ENCODE measurements at places on chromosomes 3 and 15.

DNA sequence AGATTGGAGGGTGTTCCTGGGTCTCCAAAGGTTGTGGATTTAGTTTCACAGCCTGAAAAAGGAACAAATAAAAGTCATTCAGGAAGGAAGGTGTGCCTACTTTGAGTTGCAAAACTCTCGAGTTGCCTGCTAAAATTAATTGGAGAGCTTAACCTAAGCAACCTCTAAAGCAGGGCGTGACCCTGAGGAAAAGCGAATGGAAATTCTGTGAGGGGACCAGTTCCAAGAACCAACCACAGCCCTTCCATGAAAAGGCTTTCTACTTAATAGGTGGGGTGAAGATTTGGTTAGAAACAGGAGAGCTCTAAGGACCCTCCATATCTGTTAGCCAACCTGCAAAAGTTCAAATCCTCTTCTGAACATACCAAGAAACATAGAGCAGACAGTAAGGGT lies 1.5 kb downstream of the CD80 start:
- no peak for DNase-seq

DNA sequence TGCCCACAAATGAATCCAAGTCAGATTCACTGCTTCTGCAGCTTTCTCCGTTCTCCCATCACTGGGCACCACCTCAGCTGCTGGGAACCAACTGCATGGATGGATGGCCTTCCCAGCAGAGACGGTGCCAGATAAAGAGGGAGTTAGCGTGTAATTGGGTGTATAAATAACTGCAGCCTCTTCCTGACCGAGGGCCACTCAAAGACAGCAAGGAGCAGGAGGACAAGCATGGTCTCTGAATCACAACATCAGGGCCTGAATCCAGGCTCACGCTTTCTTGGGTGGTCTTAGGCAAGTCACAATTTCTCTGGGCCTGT lies 31.7 kb downstream of the TSPAN3 start:
- DNase-seq = no peak

DNA sequence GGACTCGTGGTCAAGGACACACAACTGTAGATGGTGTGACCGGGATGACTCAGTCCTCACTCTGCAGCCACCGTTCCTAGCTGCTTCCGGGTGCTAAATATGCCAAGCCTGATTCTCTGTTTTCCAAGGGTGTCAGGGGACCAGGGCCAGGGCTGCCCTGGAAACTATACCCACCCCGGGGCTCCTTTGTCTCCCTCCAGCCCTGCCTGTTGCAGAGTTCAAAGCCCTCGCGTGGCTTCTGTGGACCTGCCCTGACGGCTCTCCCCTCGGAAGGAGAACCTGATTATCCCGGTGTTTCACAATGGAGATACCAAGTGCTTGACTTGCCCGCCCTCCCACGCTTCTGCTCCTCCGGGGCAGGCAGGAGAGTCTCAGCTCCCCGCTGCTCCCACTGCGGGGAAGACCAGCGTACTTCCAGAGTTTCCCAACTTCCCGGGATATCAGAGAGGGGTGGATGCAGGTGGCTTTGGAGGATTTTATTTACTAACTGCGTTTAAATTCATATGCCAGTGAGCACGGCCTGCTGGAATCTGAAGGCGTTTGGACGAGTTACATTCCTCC lies 125.0 kb downstream of the ASB7 start:
- DNase-seq = no peak

- peak; percentile 68 for DNase-seq
Measured at GRCh38 chr3:127867986-127868385, 45.7 kb upstream of the MGLL start.

DNA sequence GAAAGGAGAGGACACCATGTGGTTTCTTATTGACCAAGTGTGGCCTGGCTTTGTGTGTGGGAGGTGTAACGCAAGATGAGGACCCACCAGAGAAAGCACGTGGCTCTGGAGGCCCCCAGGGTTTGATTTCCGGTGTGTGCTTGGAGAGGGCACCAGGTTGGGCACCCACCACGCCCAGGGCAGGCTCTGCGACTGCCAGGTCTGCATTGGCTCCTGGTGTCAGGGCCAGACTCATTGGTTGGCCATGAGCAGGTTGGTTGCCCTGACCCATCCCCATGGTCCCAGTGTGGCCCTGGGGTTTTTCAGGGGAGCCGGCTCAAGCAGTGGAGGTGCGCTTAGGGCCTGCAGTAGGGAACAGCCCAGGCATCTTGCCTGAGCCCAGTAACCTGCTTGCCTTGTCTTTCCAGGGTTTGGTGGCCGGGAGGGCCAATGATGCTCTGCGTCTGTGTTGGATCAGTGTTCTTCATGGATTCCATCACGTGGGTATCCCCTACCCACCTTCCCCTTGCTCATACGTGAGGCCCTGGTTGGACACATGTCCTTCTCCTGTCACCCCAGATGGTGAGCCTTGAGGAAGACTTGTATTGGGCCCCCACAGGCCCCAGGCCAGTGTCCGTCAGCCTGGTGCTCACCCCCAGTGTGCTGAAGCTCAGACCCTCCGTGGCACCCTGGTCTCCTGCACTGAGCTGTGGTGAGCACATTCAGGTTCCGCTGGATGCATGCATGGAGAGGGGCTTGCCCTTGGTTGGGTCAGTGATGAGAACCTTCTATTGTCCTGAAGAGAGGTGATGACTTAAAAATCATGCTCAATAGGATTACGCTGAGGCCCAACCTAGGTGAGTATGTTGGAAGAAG lies 193.9 kb downstream of the UBE3A start:
- DNase-seq = no peak

DNA sequence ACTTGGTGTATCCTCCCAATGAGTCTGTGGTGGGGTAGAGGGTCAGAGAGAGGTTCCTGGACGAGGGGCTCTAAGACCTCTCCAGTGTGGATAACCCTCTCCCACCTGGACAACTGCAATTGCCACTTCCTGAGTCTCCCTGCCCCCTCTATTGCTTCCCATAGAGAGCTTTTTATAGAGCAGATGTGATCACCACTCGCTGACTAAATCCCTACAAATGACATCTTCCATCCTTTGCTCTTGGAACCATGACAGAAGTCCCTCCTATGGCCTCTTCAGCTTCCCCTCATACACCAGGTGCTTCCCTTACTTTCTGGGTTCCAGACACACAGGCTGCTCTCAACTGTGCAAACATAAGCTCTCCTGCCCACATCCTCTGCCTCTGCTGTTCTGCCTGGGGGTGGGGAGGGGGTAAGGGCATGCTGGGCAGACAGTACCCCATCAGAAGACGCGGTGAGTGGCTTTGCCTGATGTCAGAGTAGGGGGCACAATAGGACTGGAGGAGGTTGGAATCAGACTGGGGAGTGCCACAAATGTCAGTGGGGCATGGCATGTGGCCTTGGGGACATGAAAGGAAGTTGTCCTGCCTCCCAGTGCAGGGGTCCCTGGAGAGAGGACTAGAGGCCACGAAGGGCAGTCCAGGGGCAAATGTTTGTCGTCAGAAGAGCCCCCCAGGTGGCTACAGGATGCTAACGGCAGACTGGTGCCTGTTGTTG lies 15.2 kb downstream of the ITIH3 start:
- no peak for DNase-seq

- no peak for DNase-seq
Measured at GRCh38 chr3:34957677-34958076, 681.6 kb upstream of the ARPP21 start.
